Sciatic nerve (tissue), 2 donors: ENCODE measurements at places on chromosomes 2 and 18.

GRCh38 chr2:160387558-160388262 is 105.9 kb downstream of the RBMS1 start:
- peak; percentile 76 for DNase-seq

DNA sequence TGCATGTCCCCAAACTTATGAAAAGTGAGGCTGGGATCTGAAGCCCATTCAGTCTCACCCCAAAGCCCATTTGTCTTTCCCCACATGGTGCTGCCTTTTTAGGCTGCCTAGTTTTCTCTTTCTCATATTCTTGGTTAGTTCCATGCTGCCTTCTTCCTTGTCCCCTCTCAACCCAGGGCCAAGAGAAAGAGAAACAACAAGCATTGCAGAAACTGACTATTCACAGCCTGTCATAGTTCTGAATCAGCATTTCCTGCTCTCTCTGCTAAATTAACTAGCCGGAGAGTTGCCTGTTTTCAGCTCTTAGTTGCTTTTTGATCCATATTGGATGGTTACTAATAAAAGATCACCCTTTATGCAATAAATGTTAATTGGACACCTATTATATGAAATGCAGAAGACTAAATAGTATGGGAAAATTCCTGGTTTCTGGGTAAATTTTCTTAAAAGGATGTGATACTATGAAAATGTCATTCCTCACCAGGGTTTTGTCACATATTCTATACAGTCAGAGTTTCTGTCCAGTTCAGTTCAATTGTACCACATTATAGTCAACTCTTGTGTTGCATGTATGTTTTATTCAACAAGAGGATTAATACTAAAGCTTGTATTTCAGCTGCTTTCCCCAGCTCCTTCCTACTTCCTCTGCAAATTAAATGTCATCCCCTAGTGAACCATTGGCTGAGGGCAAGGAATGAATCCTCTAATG is 246.5 kb downstream of the GALR1 start:
- no peak for DNase-seq

DNA sequence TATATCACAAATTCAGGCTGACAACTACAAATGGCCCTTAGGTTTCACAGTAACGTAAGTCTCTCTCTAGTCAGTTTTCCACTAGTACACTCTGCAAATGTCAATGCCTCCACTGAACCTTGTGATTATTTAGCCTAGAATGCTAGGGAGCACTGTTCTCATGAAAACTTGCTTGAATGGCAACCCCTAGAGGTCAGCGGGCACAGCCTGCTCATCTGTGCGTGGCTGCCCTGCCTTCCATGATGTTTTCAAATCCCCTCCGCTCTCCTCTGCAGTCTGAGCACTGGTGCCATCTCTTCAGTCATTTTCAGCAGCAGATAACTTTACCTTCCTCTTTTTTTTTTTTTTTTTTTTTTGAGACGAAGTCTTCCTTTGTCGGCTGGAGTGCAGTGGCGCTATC is 84.1 kb upstream of the GULP1 start:
- no peak for DNase-seq

DNA sequence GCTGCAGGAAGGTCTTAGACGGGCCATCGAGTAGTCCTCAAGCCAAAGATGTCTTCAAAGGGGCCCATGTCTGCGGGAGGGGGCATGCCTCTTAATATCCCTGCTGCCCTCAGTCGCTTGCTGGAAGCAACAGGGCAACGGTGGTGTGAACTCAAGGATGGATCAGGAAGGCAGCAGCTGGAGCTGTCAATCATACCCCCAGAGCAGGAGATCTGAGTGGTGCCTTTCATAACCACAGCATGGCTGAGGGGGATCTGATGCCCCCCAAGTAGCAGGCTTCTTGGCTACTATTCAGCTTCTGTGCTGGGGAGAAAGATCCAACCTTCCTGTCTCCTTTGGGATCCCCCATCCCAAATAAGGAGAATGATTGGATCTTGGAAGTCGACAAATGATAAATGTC is 46.4 kb downstream of the INSIG2 start:
- no peak for DNase-seq

- DNase-seq = no peak
Observed at GRCh38 chr2:69789175-69789721, 40.2 kb upstream of the GMCL1 start.

DNA sequence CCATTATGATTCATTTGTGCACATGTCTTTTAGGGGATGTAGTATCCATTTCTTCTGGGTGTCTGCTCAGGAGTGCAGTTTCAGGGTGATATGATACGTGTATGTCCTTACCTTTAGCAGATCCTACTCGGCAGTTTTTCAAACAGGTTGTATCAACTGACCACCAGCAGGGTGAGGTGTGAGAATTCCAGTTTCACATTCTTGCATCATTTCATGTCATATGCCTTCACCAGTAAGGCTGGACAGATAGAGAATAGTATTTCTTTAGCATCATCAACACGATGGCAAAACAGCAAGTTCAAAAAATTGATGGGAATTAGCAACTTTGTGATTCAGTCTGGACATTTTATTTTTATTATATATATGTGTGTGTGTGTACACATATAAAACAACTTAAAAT is 230.0 kb upstream of the TPO start:
- no peak for DNase-seq

GRCh38 chr18:25310045-25310444 is 41.9 kb downstream of the ZNF521 start:
- no peak for DNase-seq

DNA sequence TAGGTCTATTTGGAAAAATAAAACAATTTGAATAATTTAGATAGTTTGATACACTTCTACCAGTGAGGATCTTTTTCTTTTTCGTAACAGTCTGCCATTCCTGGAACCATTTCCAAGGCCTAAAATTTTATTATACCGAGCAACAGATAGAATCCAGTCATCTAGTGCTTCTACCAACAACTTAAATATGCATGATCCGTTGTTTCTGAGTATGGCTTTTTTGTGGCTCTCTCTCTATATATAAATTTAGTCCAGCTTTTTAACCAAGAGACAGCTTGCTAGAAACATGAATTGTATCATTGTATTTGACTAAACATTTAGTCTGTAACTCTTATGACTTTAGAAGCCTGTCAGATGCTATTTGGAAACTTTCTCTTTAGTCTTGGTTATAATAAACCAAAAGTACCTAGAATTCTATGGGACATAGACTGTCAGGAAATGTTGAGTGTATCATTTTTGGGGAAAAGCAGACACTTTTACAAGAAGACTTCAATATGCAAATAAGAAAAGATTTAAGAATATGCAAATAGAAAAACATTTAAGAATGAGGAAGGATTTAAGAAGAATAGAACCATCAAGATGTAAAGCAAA is 161.4 kb downstream of the ZEB2 start:
- DNase-seq = no peak

DNA sequence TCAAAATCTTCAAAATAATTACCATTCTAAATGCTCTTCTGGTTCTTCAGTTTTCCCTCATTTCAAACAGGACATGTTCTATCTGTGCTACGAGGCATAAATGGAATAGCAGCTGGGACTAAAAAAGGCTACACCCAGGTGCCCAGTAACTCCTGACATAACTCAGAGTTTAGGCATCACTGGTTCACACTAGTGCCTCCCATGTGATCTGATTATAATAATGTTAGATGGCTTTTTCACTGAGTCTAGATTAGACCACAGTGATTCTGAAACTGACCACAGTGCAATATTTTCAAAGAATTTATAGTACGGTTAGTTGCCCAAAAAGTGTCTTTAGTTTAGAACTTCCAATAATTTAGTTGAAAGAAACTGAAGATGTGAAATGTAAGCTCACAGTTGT is 123.3 kb downstream of the CCBE1 start:
- DNase-seq = no peak

DNA sequence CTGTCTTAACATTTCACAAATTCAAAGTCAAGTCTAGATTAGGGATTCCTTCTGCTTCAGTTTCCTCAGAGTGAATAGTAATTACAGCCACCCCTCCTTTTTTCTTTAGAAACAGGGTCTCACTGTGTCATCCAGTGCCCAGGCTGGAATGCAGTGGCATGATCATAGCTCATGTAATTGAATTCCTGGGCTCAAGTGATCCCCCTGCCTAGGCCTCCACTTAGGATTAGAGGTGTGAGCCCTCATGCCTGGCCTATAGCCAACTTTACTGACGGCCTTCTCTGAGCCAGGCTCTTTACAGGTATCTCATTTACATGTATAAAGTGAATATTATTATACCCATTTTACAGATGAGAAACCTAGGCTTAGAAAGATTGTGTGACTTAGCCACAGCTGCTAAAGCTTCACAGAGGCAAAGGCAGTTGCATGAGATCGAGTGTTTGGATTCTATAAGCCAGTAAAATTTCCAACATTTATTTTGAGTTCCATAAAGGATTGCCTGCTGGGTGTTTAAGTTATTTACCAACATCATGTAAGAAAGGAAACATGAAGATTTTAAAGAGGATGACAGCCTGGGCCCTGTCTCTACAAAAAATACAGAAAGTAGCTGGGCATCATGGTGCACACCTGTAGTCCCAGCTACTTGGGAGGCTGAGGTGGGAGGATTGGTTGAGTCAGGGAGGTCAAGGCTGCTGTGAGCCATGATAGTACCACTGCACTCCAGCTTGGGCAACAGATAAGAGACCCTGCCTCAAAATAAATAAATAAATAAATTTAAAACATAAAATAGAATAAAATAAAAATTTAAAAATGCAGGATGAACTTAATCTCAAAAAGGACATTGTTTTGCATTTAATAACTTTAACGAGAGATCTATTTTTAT is 1.8 kb downstream of the ENOSF1 start:
- no peak for DNase-seq

DNA sequence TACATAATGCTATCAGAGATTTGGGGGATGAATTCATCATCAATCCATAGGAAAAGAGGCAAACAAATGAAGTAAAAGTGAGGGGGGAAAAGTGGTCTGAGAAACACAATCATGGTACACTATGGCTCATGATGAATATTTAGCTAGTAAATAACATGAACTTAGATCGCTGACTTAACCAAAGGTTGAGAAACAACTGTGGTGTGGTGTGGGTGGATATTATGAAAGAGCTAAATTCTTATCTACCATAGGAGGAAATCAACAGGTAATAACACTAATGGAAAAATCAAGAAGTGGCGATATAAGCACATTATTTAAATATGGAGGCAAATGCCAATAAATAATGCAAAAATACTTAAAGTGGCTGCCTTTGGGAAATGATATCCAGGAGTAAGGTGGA is 12.2 kb upstream of the TPRKB start:
- DNase-seq = no peak

DNA sequence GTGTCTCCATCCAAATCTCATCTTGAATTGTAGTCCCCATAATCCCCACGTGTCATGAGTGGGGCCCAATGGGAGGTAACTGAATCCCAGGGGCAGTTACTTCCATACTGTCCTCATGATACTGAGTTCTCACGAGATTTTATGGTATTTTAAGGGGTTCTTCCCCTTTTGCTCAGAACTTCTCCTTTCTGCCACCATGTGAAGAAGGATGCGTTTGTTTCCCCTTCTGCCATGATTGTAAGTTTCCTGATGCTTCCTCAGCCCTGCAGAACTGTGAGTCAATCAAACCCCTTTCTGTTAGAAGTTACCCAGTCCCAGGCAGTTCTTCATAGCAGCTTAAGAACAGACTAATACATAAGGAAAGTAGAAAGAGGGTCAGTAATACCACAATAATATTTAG is 480.4 kb downstream of the KCNJ3 start:
- no peak for DNase-seq

DNA sequence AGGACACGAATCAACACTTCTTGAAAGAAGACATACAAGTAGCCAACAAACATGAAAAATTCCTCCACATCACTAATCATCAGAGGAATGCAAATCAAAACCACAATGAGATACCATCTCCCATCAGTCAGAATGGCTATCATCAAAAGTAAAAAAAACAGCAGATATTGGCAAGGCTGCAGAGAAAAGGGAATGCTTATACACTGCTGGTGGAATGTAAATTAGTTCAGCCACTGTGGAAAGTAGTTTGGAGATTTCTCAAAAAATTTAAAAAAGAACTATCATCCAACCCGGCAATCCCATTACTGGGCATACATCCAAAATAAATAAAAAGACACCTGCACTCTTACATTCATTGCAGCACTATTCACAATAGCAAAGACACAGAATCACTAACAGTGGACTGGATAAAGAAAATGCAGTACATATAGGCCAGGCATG is 78.7 kb downstream of the GRB14 start:
- DNase-seq = no peak

DNA sequence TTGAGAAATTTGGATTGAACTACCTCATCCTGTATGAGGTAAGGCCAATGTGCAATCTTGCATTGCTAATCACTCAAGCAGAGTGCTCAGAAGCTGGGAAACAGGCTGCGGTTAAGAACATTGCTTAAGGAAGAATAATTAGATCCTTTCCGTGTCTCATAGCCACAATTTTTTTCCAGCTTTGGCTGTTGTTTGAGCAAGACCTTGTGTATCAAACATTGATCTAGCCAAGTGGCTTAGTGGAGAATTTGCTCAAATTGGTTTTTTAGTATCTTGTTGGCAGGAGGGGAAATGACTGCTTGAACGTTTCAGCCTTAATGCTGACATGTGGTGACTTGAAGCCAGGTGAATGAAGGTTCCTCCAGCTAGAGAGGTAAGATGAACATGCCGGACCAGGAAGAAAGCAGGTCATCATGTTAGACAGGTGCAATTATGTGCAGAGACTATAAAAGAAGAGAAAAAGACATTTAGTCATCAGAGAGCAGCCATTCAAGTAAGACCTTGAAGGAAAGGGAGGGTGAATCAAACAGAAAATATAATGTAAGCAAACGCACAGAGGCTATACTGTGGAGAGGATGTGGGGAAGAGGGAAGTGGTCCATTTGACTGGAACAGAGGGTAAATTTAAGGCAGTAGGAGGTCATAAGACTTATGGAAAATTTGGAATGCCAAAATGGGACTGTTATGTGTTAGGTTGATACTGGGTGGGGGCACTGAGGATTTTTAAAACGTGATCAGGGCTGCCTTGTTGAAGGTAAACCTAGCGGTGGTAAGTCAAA is 98.9 kb upstream of the CYP1B1 start:
- DNase-seq = no peak

- DNase-seq = peak; percentile 68
Observed at GRCh38 chr2:239268082-239268481, 132.7 kb downstream of the HDAC4 start.

GRCh38 chr2:218043701-218044109 is 25.3 kb upstream of the RUFY4 start:
- DNase-seq = no peak

- no peak for DNase-seq
Observed at GRCh38 chr18:55090564-55091188, 131.4 kb upstream of the CCDC68 start.

DNA sequence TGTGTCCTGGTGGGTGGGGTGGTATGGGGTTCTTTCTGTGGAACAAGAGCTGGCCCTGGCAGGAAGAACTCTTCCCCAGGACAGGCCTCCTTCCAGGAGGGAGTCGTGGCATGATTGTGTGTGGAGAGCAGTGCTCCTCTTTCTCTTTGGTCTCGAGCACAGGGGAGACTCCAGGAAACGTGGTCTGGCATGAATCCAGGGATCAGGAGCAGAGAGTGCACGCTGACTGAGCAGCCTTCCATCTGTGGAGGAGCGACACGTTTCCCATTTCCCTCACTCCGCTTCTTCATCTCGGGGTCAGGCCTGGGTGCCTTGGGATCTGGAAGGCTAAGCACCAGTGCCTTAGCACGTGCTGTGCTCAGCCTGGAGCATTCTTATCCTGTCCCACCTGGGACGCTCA is 132.0 kb upstream of the HDAC4 start:
- DNase-seq = no peak

- DNase-seq = no peak
Observed at GRCh38 chr2:200397785-200398184, 91.3 kb downstream of the SPATS2L start.
